ENCODE measurements at places on chromosomes 3 and 15.

DNA sequence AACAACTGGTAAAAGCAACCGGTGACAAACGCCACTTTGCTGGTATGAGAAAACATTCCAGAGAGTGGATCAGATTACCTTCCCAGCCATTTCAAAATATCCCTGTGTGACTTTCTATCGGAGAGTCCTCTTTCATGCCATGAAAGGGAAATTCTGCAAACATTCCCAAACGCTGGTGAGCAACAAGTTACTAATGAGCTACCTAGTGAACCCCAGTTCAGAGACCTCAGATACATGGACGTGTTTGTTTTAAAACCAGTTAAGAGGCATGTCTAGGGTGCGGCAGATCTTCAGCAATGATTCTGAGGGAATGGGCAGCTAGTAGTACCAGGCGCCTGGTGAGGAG lies 418.2 kb upstream of the NR2F2 start:
- DNase-seq, result no peak

DNA sequence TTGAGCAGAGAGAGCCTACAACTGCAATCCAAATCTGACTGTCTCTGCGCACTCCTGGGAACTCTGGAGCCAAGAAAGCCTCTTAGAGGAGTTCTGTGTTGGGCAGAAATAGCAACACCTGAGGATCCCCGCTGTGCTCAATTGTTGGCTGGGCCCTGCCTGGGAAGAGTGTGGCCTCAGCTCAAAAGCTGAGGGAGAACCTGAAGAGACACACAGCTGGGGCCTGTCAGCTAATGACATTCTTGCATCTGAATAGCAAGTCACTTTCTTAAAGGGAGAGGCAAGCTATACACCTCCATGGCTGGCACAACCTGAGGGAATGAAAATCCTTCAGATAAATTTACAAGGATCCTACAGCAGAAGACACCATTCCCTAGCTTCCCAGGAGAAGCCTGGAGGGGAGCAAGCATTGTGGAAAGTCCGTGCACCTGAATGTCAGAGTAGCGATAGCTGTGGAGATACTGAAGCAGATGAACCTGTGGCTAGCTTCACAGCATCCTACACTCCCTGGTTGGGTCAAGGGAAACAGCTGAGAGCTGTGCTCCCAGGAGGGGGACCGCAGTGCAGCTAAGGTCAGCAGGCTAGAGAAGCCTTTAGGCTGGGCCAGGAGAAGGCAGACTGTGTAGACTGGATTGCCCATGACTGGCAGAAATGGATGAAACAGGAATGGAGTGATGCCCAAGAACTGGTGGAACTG lies 159.9 kb upstream of the PFN2 start:
- DNase-seq, result no peak

DNA sequence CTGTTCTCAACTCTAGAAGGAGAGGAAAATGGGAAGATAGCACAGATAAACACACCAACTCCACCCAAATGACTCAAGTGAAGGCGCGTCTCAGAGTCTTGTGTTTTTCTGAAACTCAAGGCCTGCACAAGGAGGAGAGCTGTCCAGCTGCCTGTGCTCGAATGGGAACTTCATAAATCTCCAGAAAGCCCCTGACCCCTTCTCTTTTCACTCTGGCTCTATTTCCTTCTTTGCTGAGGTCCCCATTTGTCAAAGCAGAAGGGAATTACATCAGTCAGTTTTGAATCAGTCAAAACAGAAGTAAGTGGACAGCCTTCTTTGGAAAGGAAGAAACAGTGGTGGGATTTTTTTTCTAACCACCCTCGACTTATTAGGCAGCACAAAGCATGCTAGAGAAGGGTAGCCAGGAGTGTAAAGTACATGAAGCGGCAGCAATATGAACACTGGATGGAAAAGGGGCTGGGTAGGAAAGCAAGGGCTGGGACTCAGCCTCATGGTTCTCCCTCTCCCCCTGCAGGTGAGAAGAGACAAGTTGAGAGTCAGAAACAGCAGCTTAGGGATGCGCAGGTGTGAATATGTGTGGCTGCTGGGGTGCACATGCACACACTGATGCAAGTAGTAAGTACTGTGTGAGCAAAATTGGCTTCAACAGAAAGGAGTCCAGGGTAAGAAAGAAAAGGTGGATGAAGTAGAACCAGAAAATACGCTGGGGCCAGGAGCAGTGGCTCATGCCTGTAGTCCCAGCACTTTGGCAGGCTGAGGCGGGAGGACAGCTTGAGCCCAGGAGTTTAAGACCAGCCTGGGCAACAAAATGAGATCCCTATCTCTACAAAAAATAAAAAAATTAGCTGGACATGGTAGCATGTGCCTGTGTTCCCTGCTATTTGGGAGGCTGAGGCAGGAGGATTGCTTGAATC lies 36.6 kb upstream of the MAGEF1 start:
- DNase-seq, result no peak

- DNase-seq, result no peak
Observed at GRCh38 chr3:39631136-39631535, 163.7 kb downstream of the MOBP start.

DNA sequence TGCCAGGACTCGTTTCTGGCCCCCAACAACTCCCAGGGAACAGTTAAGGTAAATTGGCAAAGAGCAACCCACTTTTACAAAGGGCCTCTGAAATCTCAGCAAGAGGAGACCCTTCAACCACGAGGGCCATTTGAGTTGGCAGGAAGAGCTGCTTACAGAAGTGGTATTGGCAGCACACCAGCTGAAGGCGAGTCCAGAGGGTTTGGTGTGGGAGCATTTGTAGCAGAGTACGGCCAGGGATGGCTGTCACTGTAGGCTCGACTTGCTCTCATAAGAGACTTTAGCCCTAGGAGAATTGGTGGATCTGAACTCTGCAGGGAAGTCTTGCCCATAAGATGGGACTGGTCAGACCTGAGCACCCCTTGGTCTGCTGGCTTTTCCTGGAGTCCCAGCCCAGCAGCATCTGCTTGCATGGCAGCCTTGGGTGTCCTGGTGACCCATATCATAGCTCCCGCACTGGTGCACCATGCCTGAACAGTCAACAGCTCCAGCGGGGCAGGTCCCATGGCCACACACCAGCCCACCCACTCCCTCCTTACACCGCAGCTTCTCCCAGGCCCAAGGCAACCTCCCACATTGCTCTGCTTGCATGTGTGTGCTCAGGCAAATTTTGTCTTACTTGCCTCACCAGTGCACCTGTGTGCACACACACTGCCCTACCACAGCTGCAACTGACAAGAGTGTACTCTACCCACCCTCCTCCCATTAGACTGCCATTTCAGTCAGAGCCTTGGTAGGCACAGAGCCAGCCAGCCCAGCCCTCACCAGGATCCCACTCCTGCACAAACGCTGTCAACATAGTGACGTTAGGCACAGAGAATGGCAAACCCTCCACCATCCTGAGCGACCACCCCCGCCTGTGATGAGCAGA lies 861.6 kb upstream of the DPPA4 start:
- DNase-seq, result no peak
